ENCODE measurements at places on chromosomes 7 and 10. TPM values are rescaled to one million over a fixed set of nuclear protein-coding genes. Genes with fewer than 3 reads are reported as not detected.

The EEPD1 gene
- 12.1 TPM for total RNA-seq

The EVX1 gene
- total RNA-seq: not detected

The PTN gene
- not detected for total RNA-seq

The VWDE gene
- 7.5 TPM for total RNA-seq

The GATA3 gene
- total RNA-seq: 2.2 TPM

DNA sequence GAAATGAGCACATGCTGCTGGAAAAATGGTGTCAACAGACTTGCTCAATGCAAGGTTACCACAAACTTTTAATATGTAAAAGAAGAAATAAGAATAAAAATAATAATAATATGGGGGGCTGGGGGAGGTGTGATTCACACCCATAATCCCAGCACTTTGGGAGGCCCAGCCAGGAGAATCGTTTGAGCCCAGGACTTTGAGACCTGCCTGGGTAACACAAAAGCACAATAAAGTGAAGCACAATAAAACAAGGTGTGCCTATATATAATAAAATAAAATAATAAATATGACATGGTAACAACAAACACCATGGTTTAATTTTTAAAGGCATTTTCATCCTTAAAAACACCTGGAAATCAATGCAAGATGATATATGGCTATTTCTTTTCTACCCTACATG is 25.1 kb downstream of the EIF3A start:
- DNase-seq: no peak

DNA sequence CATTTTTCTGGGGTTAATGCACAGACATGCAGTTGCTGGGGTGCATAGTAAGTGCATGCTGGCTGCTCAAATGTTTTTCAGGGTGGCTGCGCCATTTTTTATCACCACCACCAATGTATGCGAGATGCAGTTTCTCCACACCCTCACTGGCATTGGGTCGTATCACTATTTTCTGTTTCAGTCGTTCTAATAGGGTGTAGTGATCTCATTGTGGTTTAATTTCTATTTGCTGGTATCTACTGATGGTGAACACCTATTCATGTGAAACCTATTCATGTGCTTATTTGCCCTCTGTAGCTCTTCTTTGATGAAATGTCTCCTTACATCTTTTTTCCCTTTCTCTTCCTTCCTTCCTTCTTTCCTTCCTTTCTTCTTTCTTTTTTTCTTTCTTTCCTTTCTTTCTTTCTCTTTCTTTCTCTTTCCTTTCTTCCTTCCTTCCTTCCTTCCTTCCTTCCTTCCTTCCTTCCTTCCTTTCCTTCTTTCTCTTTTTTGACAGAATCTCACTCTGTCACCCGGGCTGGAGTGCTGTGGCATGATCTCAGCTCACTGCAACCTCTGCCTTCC is 84.3 kb downstream of the ELFN1 start:
- DNase-seq: no peak

- no peak for DNase-seq
These were observed 137.0 kb downstream of the CCDC7 start for GRCh38 chr10:32582946-32583345.

DNA sequence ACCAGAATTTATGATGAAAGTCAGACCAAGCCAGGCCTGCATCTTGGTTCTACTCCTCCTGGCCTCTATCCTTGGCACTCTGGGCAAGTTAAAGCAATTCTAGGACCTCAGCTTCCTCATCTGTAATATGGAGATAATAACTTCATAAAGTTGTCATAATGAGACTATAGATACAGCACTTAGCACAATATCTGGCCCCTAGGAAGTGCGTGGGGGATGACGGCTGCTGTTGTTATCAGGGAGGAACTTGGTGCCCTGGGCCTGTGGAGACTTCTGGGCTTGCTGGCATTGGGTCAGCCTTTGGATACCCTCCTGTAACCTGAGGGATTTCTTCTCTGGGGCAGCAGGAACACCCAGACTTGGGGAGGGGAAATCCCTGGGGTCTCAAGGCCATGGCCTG is 27.6 kb downstream of the PFKFB3 start:
- no peak for DNase-seq

GRCh38 chr10:26809973-26810372 is 50.8 kb downstream of the ABI1 start:
- no peak for DNase-seq

GRCh38 chr10:71964743-71965515 is 734 bp downstream of the CHST3 start:
- DNase-seq: no peak

- DNase-seq: no peak
These were observed 17.2 kb downstream of the STX1A start for GRCh38 chr7:73702226-73702625.

- peak; percentile 56 for DNase-seq
These were observed 25.0 kb downstream of the RBM28 start for GRCh38 chr7:128318691-128319090.

GRCh38 chr10:125159932-125160855 is at the start of gene CTBP2:
Gene CTBP2 (minus strand): TSS chr10:125160563.
- peak; percentile 62 for DNase-seq

DNA sequence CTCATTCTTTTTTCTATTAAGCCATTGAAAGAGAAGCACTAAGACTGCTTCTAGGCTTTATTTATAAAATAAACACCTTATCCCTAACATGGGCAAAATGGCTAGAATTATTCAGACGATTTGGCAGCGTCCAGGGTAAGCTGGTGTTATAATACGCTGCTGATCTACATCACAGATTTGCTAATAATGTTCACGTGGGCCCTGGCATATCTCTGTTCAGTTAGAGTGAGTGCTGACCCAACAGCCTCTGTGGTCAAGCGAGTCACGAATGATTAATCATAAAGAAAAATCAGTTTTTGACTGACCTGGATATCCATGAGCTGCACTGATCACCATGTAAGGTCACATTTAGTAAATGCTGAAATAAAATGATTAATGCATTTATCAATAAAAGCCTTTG is 28.4 kb upstream of the CBLL1 start:
- DNase-seq: no peak

GRCh38 chr10:127889605-127890195 is 3.0 kb downstream of the CLRN3 start:
- DNase-seq: no peak

- no peak for DNase-seq
These were observed 148.4 kb downstream of the TNS3 start for GRCh38 chr7:47433564-47433895.

Data from hematopoietic multipotent progenitor cell (in vitro differentiated cells).